ENCODE measurements at places on chromosomes 5 and 9.

- DNase-seq, result no peak
These were observed 943.8 kb upstream of the TYRP1 start for GRCh38 chr9:11749396-11749795.

DNA sequence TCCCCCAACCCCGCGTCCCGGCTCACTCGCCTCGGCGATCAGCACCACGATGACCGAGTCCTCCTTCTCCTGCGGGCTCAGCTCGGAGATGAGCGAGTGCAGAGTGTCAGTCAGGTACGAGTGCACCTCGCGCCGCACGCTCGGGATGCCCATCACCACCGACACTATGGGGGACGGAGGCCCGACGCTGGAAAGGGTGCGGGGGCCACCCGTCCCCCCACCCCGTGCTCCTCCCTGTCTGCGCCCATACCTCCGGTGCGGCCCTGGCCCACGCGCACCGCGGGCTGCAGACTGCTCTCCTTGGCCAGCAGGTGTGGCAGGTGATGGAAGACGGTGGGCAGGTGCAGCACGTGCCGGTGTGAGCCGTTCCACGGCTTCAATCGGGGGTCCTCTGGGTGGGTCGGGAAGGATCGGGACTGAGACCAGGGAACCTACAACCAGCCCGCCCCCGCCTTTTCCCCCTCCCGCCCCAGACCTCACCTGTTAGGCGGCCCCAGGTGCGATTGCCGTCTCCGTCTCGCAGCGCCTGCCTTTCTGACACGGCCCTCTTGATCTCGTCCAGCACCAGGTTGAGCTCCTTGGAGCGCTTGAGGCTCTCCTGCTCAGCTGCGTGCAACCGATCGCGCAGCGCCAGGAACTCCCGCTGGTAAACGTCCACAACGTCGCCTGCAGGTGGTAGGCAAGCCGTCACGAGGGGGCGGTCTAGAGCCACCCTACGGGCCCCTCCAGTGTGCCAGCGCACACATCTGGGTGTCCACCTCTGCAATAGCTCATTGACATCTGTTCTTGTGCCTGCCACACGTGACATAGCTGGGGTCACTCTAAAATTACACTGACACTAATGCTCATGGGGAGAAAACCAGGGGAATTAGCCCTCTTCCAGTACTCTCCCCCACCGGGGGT, 5.1 kb downstream of the MGAT4B start:
- DNase-seq, result no peak

DNA sequence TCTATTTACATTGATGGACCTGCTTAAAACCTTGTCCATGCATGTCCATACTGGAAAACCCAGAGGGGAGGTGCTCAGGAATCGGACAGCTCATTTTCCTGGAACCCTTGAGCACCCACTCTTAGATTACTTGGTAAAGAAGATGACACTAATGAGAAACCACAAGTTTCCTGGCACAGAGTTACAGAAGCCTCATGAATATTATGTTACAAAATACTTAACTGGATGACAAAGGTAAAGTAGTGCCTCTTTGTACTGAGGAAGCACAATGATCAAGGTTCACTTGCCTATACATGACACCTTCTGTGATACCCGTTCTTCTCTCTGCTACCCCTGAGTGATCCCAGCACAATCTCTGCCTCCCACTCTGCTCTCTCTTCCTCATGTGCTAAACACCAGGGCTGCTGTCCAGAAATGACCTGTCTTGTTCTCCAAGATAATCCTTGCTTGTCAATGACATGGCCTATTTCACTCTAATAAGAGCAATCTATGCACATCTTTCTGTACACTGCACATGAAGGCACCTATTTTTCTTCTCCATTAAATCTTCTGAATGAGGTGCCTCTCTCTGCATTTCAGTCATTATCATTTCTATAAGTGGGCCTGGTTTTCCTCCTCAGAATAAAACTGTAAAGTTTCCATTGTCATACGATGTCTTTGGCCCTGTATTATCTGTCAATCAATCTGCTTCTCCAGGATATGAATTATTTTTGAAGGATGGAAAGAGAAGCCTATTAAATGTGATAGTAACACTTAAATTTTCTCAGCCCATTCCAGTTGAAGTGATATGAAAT, 684.0 kb upstream of the ACO1 start:
- no peak for DNase-seq

DNA sequence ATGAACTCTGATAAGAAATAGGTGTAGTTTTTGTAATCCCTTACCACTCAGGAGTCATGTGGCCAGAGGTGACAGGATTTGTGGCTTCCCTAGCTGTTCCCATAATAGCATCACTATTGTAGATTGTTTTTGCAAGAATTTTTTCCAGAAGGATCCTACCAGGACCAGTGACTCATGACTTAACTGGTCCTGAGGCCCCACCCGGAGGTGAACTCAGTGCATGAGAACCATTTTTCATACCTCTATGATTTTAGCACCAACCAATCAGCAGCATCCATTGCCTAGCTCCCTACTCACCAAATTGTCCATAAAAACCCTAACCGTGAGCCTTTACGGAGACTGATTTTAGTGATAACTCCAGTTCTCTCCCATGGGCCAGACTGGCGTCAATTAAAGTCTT, 484.8 kb downstream of the PSAT1 start:
- peak; percentile 20 for DNase-seq

GRCh38 chr5:115330830-115331229, 34.4 kb upstream of the CCDC112 start:
- DNase-seq, result no peak

- no peak for DNase-seq
These were observed 79.5 kb upstream of the ZNF608 start for GRCh38 chr5:124825983-124826337.

DNA sequence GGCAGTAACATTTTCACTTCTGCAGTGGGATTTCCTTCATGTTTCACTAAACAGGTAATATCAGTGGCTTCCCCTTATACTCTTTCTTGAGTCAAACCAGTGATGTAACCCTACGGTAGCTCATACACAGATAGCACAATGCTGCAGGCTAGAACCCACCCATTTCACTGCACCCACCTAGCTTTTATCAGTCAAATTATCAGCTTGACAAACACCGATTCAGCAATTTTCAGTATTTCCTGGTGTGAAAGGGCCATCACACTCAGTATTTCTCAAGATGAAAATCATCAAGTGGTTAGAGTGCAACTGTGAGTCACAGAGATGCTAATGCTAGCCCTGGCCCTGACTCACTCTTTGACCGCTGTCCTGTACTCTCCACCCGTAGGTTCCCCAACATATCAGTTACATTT, 242.3 kb upstream of the PTGER4 start:
- DNase-seq, result peak; percentile 64

GRCh38 chr5:128772356-128772755, 192.9 kb upstream of the SLC27A6 start:
- DNase-seq, result no peak

DNA sequence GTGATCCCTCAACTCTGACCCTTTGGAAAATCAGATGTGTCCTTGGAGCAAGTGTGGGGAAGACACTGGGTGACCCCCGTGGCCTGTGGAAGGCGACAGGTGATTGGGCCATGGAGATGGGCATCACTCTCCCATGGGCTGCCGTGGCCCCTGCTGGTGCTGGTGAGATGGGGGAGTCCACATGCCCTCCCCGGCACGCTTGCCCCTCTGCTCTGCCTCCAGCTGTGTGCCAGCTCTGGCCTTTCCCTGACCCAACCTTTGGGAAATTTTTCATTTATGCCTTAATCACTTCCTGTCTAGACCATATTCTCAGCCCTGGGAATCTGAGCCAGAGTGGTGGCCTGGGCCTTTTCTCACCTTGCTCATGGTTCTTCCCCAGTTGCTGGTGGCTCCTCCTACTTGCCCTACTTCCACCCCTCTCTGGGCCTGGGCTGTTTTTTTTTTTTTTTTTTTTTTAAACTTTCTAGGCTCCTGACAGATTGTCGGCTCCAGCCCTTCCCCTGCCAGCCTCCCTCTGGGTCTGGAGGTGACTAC, 56.6 kb downstream of the RGS3 start:
- DNase-seq, result no peak

DNA sequence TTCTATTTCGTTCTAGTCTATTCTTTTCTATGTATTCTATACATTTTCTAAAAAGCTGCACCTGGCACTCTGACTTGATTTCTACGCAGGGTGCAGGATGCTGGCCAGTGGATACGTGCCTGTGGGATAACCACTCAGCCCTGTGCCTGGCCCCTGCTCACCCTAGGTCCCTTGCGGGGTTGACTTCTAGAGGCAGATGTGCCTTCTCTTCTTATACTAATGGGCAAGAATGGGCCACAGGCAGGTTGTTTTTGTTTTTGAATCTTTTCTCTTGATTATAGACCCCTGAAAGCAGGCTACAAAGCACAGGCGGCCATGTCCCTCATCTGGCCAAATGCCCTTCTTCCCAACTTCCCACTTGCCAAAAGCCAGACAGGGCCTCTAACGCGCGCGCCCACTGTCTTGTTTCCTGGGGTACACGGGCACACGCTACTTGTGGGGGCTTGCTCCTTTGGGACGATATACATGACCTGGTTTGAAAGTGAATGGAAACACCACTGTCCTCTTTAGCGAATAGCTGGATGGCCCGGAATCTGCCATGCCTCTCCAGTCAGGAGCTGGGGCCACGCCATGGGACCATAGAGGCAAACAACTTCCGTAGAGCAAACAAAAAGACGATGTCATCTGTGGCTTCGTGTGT, 162.7 kb upstream of the IRX2 start:
- no peak for DNase-seq

- DNase-seq, result no peak
These were observed 84.7 kb downstream of the CFAP95 start for GRCh38 chr9:69905286-69905685.

- no peak for DNase-seq
These were observed 92.1 kb downstream of the NR3C1 start for GRCh38 chr5:143311428-143311827.

- no peak for DNase-seq
These were observed 18.7 kb upstream of the RNF130 start for GRCh38 chr5:180090098-180090768.

DNA sequence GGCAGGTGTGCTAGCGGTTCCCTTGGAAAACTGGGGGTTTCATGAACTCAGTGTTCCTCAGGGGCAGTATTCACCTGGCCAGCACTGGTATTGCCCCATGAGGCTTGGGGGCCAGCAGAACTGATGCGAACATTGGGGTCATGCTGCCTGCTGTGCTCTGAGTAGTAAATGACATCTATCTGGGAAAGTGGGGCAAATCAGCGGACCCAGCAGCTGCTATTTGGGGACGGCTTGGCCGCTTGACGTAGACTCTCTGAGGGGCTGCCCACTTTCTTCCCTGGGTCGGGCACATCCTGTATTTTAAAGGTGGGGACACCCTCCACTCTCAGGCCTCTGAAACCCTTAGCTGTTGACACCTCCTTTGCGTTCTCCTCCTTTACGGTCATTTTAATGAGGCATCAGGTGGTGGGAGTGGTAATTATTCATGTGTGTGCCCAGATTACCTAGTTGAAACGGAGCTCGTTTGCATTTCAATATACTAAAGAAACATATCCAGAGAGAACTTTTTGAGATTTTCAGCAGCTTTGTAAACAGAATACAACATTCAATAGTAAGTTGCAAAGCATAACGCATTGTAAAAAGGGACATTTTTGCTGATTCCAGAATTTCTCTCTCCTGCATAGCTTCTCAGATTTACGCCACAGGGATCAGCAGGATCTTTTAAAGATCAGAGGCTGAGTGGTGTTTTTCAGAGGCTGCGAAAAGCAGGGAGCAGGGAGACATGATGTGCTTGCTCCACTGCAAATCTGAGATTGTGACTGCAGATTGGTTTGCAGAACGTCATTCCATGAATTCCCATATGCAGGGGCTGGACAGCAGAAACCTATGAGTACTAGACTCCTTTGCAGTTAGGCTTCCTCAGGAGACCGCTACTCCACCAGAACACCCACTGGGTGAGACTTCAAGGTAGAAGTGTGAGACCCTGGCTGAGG, 56.8 kb upstream of the ZFR start:
- no peak for DNase-seq

DNA sequence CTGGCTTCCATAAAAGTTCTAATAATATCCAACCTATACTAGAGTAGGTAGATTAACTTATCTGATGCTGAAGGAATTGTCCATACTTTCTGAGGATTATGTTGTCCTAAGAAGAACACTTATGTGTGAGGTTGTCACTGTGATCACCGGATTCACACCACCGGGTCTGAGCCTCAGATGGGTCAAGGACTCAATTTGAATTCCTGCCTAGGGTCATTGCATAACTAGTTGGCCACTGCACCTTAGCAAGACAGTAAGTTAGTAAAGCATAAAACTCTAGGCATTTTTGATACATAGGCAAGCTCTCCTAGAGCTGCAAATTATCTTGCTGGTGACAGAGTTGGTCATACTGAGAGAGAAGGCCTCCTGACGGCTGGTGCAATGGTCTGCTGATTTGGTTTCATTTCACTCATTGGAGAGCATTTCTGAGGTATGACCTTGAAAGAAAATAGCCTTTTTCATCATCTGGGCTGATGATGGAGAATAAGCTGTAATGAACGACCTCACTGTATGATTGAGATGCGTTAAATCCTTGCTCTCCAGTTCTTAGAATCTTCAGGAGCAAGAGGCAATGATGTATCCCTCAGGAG, 72.0 kb upstream of the CKMT2 start:
- DNase-seq, result no peak

DNA sequence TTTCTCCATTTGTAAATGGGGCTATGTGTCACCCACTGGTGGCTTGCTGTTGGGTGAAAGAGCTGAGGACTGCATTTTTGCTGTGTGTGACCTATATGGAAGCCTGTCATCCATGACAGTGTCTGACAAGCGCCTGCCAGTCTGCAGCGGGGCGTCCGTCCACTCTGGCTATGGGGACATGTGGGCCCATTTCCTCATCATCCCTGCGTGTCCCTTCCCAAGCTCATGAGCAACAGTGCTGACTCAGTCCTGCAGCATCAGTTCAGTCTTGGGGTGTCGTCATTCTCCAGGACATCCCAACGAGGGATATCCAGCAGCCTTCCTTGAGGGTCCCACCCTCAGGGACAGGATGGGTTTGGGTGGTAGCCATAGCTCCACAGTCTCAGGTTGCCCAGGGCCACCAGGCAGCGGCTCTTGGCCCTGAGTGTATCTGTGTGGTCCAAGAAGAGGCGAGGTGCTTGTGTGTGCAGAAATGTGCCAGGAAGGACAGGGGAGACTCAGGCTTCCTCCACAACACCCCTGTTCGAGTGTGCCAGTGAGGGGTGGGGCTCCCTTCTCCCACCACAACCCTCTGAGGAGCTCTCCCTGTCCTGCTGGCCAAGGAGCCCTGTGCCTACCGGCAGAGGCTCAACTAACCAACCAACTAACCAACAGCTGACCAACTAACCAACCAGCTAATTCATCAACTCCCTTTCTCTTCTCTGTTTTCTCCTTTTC, 2.1 kb downstream of the FGD3 start:
- DNase-seq, result no peak

DNA sequence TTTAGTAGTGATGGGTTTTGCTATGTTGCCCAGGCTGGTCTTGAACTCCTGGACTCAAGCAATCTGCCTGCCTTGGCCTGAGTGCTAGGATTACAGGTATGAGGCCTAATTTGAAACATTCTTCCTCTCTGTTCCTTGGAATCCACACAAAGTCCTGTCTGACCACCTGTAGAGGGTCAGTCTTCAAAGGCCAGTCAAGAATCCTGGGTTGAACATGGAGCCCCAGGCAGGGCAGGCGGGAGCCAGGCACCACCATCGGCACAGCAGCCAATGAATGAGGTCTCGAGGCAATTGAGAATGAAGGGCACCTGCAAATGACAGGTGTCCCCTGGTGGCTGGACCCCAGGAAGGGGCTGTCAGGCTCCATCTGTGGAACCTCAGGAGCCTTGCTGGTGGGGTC, 17.4 kb upstream of the NCS1 start:
- no peak for DNase-seq

GRCh38 chr9:29556317-29556716, 1983.0 kb upstream of the C9orf72 start:
- DNase-seq, result no peak
